Kidney epithelial cell (primary cell): ENCODE measurements at places on chromosomes 2 and 18. TPM values are rescaled to one million over a fixed set of nuclear protein-coding genes. Genes with fewer than 3 reads are reported as not detected.

CAPN14 gene
- total RNA-seq = 0.58 and 1.4 TPM in 2 replicates

ALLC gene
- 0.13 TPM in 1 of 2 replicates, not detected in the other for total RNA-seq

SPP2 gene
- total RNA-seq = not detected in 2 replicates

ZNF396 gene
- total RNA-seq = 2.0 and 3.3 TPM in 2 replicates

ZNF385B gene
- total RNA-seq = 0.25 TPM in 1 of 2 replicates, not detected in the other

DSG1 gene
- total RNA-seq = 0.17 TPM in 1 of 2 replicates, not detected in the other

MREG gene
- 10.5 and 12.0 TPM in 2 replicates for total RNA-seq

LYPD6 gene
- 3.4 and 3.7 TPM in 2 replicates for total RNA-seq

SCN3A gene
- under 0.01 and 0.17 TPM in 2 replicates for total RNA-seq

DTNA gene
- total RNA-seq = 11.6 and 19.3 TPM in 2 replicates

SIX3 gene
- total RNA-seq = not detected in 2 replicates

HTR2B gene
- 0.21 and 0.29 TPM in 2 replicates for total RNA-seq

UGT1A7 gene
- total RNA-seq = not detected in 2 replicates

IMPA2 gene
- total RNA-seq = 24.9 and 30.7 TPM in 2 replicates

UGT1A4 gene
- not detected in 2 replicates for total RNA-seq

ANKRD23 gene
- total RNA-seq = 0.41 and 2.1 TPM in 2 replicates

PTRHD1 gene
- total RNA-seq = 32.0 and 54.0 TPM in 2 replicates

GPBAR1 gene
- 0.92 TPM in 1 of 2 replicates, not detected in the other for total RNA-seq

GCG gene
- not detected in 2 replicates for total RNA-seq

ANKRD53 gene
- 0.54 and 0.75 TPM in 2 replicates for total RNA-seq

RAB11FIP5 gene
- 33.3 and 43.6 TPM in 2 replicates for total RNA-seq

PLEK gene
- not detected in 2 replicates for total RNA-seq

HOXD12 gene
- not detected in 2 replicates for total RNA-seq

ACADL gene
- 1.1 and 1.5 TPM in 2 replicates for total RNA-seq

SP110 gene
- 14.8 and 21.2 TPM in 2 replicates for total RNA-seq

DSC2 gene
- total RNA-seq = 29.7 and 31.8 TPM in 2 replicates

TWIST2 gene
- total RNA-seq = 1.8 and 4.2 TPM in 2 replicates

MEP1B gene
- not detected in 2 replicates for total RNA-seq

GRB14 gene
- total RNA-seq = 6.0 and 9.2 TPM in 2 replicates

NRP2 gene
- 78.6 and 90.2 TPM in 2 replicates for total RNA-seq

LYPD6B gene
- 1.2 and 5.3 TPM in 2 replicates for total RNA-seq

INPP4A gene
- total RNA-seq = 18.0 and 23.1 TPM in 2 replicates

ADCYAP1 gene
- total RNA-seq = not detected in 2 replicates

NAB1 gene
- 21.8 and 25.4 TPM in 2 replicates for total RNA-seq

IL36RN gene
- 0.04 and 0.34 TPM in 2 replicates for total RNA-seq

PLA2R1 gene
- 2.9 and 3.6 TPM in 2 replicates for total RNA-seq

HRH4 gene
- total RNA-seq = 0.07 TPM in 1 of 2 replicates, not detected in the other

CASP10 gene
- total RNA-seq = 1.5 and 2.5 TPM in 2 replicates

CTNNA2 gene
- total RNA-seq = 2.3 and 3.5 TPM in 2 replicates

AMMECR1L gene
- total RNA-seq = 27.7 and 29.7 TPM in 2 replicates

CCDC85A gene
- 0.27 and 0.29 TPM in 2 replicates for total RNA-seq

SALL3 gene
- 2.1 TPM in 2 replicates for total RNA-seq

DNER gene
- total RNA-seq = 4.4 and 5.5 TPM in 2 replicates

DPP4 gene
- total RNA-seq = 61.6 and 78.9 TPM in 2 replicates
